ENCODE measurements at places on chromosomes 4 and X. TPM values are rescaled to one million over a fixed set of nuclear protein-coding genes. Genes with fewer than 3 reads are reported as not detected.

- no peak for DNase-seq
These were observed 87.1 kb upstream of the INPP4B start for GRCh38 chr4:142933207-142933606.

The GRPR gene
- total RNA-seq, result 2.2 TPM

- no peak for DNase-seq
These were observed 576.4 kb upstream of the SLIT2 start for GRCh38 chr4:19675172-19675811.

DNA sequence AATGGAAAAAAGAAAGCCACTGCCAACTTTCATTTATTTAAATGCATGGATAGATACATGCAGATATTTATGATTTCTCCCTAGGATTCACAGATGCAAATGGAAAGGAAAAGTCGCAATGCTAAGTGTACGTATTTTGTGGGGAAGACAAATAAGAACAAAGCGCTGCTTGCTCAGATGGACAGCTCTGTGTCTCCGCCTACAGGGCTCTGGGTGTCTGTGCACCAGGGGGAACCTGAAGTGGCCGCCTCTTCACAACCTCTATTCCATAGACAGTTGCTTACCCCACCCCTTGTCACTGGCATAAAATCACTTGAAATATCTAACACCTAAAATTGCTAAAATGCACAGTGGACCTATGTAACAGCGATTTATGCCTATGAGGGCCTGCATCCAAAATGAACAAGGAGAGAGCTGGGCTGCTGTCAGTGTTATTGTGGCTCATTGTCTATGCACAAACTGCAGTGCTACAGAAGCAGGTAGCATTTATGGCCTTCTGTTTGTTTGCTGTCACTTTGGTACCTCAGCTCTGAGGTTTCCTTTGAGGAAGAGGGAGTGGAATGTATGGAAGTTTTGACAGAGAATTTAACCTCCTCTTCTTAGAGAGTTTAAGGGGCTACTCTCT is 58.6 kb upstream of the PAGE1 start:
- no peak for DNase-seq

The MAGEA2B gene
- total RNA-seq, result not detected

GRCh38 chr4:92012899-92013867 is 290.6 kb upstream of the GRID2 start:
- DNase-seq, result no peak

DNA sequence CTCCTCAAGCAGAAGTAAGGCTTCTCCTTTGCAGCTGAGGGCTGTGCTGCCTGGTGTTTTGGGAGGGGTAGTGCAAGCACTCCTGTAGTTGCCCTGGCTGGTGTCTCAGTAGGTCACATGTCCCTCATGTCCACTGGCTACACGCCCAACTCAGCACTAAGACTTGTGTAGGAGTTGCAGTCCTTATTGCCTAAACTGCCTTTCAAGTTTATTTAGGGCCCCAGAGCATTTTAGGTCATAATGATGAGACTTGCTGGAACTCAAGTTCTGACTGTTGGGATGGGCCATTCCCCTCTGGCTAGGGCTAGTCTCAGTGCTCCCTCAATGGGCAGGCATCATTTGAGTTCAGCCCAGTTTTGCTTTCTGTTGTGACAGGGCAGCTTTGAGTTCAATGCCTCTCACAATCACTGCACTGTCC is 44.1 kb downstream of the PPM1K start:
- DNase-seq, result no peak

GRCh38 chr4:180861651-180862050 is 1381.6 kb upstream of the TENM3 start:
- DNase-seq, result no peak

The ARHGEF38 gene
- total RNA-seq, result 0.62 TPM

The PWWP3B gene
- total RNA-seq, result 1.4 TPM

Data from occipital lobe (tissue), 3 donors.